ENCODE measurements at places on chromosomes 7 and 10. TPM values are rescaled to one million over a fixed set of nuclear protein-coding genes. Genes with fewer than 3 reads are reported as not detected.

The WNT8B gene
- total RNA-seq, result not detected

The C10orf62 gene
- 0.14 TPM for total RNA-seq

The CYP3A4 gene
- total RNA-seq, result not detected

The UCMA gene
- total RNA-seq, result not detected

The HTR7 gene
- total RNA-seq, result 2.4 TPM

The KEL gene
- not detected for total RNA-seq

The GBX1 gene
- total RNA-seq, result not detected

The CYP2E1 gene
- 0.37 TPM for total RNA-seq

The NEUROG3 gene
- total RNA-seq, result not detected

The TRIL gene
- total RNA-seq, result 1.3 TPM

The LBX1 gene
- total RNA-seq, result not detected

The LRRN3 gene
- total RNA-seq, result 2.1 TPM

The ARHGEF5 gene
- total RNA-seq, result 0.71 TPM
